ENCODE measurements at places on chromosomes 6 and 20.

DNA sequence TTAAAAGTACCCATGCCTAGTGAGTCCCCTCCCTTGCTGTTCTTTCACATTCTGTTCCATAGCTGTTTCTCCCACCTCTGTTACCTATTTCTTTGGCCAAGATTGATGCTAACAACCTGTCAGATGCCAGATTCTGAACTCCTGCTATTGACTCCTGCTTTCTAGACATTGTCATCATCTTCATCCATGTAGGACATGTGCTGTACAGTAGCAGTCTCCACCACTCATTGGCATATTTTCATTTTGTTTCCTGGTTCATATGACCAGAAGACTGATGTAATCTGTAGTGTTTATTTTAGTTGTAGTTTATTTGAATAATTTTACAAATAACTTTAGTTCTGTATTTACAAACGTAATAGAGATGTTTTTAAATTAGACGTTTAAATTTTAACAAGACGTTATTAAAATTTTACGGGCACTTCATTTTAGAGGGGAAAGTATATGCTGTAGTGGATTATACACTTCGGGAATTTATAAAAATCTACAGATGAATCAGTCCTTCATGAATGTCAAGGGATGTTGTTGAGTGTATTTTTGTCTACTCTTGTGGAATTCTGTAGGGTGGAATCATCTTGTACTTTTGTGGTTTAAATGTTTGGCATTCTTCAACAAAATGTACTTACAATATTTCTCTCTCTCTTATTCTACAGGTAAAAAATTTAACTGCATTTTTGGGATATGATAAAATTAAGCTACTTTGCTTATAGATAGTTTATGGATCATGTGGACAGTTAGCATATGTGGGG, 34.1 kb downstream of the TRMT11 start:
- no peak for DNase-seq

DNA sequence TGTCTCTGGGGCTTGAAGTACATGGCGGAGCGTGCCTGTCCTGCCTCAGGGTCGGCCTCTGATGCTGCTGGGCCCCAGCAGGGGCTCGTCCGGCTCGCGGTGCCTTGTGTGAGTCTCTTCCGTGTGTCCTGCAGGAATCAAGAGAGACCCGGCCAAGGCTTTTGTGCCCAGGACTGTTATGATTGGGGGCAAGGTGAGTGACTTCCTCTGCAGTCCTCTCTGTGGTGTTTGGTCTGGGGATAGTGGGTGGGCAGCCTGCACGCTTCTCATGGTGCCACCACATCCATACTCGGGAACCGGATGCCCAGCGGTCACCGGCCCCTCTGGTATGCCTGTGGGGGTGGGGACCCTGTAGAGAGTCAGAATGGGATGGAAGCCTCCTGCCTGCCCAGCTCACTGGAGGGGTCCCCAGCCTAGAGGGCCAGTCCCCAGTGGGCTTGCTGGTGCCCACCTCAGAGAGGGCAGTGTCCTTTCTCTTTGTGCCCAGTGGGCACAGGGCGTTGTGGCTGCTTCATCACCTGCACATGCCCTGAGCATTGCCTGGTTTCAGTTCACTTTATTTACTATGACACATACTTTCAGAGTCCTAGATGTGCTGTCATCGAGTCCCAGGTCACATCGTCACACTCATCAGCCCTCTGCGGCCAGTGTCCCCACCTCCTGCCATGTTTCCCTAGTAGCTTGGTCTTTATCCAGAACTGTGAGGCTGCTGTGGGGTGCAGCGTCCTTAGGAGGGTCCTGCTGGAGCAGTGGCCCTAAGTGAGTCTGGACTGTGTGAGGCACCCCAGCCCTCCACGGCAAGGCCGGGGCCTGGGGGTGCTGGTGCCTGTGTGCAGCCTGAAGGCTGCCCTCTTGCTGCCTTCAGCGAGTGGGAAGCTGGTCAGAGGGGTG, 40.7 kb downstream of the PYGB start:
- DNase-seq: no peak

DNA sequence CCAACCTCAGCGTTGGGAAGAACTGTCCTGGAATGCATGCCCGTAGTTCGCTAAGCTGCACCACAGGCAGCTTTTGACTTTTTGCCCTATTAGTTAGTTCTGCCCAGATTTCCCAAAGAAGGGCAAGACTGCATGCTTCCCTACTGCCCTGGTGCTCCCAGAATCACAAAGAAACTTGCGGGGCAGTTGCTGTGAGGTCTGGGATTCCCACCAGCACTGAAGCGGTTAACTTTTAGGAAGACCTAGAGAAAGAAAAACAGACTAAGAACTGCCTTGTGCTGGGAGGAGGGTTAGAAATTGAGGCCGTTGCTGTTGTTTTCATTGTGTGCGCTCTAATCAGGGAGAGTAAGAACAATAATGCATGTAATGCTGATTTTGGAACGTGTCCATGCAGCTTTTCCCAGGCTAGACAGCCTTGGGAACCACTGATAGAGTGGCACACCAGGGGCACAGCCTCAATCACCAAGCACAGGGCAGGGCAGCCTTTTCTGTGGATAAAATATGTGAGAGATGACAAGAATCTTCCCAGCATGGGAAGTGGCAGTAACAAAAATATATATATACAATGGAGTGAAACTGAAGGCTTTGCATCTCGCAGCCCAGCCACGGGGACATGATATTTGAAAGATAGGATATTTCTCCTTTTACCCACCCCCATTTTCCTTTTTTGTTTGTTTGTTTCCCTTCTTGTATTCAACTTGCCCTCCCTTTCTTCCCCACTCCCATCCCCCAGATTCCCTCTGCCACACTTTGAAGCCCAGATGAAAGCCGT, 137.7 kb upstream of the HEY2 start:
- peak; percentile 22 for DNase-seq

DNA sequence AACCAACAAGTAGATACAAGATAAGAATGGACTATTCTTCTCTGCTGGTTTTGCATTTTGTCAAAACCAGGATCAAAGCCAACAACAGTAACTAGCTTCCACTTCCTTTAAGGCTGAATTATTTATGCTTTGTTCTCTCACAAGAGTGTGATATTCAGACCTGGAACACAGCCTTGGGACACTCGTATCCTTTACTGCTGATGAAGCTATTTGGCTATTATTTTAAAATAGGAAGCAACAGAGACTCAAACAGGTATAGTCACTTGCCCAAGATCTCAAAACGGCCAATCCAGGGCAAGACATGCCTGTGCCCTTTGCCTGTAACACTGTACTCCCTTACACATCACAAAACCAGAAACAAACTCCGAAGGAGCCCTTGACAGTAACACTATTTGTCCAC, 19.9 kb downstream of the SPTLC3 start:
- no peak for DNase-seq

GRCh38 chr20:44773070-44773829, 27.6 kb downstream of the KCNK15 start:
- no peak for DNase-seq

DNA sequence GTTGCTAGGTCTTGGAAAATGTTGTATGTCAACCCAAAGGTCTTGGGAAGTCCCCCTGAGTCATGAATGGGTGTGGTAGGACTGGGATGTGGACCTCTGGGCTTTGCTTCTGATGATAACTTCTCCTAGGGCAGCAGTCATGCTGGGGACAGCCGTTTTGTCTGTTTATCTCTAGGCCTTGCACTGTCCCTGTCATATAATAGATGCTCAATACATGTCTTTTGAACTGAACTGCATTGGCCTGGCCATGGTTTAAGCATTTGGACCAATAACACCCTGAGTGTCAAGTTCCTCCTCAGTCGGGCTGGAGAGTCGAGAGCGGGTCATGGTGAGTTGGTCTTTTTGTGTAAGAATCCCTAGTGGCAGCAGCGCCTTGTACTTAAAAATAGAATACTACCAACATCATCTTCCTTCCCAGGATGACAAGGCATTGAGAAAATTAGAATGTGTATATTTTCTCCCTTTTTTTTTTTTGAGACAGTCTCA, 43.1 kb downstream of the E2F3 start:
- no peak for DNase-seq

DNA sequence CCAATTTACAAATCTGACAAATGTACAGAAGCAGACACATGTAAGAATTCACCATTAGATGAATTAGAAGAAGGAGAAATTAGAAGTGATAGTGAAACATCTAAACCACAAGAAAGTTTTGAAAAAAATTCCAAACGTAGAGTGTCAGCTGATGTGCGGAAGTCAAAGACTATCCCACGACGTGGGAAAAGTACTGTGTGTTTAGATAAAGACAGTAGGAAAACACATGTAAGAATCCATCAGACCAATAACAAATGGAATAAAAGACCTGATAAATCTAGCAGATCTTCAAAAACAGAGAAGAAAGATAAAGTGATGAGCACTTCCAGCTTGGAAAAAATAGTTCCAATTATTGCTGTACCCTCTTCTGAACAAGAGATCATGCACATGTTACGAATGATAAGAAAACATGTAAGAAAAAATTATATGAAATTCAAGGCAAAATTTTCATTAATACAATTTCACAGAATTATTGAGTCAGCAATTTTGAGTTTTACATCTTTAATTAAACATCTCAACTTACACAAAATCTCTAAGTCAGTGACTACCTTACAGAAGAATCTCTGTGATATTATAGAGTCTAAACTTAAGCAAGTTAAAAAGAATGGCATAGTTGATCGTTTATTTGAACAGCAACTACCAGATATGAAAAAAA, 28.1 kb upstream of the GJA10 start:
- no peak for DNase-seq

DNA sequence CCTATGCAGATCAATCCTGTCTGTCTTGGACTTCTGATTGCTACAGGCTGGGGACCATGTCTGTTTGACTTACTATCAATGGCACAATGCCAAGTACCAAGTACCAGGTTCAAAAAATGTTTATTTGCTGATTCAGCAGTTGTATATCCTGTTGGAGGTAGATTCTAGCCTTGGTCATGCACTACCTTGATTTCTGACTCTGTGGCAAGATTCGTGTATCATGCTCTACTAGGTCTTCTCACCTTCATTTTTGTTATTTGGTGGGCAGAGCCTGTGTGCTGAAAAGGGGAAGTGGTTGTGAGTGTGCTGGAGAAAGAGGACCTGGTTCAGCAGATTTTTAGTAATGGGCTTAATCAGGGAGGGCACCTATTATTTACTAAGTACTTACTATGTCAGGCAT, 192.4 kb upstream of the MYLIP start:
- DNase-seq: no peak

GRCh38 chr6:155011809-155012291, 16.7 kb downstream of the TIAM2 start:
- no peak for DNase-seq

GRCh38 chr6:165704045-165704748, 41.2 kb upstream of the PDE10A start:
- no peak for DNase-seq

GRCh38 chr20:46020555-46020954, 8.5 kb upstream of the SLC12A5 start:
- no peak for DNase-seq

Measured in H4 (cell line).